ENCODE measurements at places on chromosomes 1 and 21. TPM values are rescaled to one million over a fixed set of nuclear protein-coding genes. Genes with fewer than 3 reads are reported as not detected.
A peak's percentile ranks its signal among the peaks of the same experiment; 100 is the strongest.

- peaks cover 3% of the 10 kb centered on the region for H3K4me1 ChIP-seq
- H3K36me3 ChIP-seq = no peaks in the 10 kb centered on the region
- no peak for DNase-seq
- H3K27ac ChIP-seq = no peak overlapping the region
- no peaks in the 10 kb centered on the region for H3K27me3 ChIP-seq
These were observed 538.1 kb upstream of the ZRANB2 start for GRCh38 chr1:71618766-71619530.

Gene SPRR5
- total RNA-seq = not detected

- no peaks in the 10 kb centered on the region for H3K36me3 ChIP-seq
- no peak overlapping the region for H3K4me3 ChIP-seq
- no peaks in the 10 kb centered on the region for H3K27me3 ChIP-seq
These were observed 513 bp downstream of the MGST3 start for GRCh38 chr1:165631342-165632151.

- peaks cover 46% of the 10 kb centered on the region for H3K4me1 ChIP-seq
- H3K27me3 ChIP-seq = no peaks in the 10 kb centered on the region
- peak overlapping the region; percentile 93 for H3K4me3 ChIP-seq
These were observed 338 bp upstream of the TOR1AIP1 start for GRCh38 chr1:179881642-179882252.

Gene PCAT6
- 4.5 TPM for total RNA-seq

Gene LRRC3
- 3.3 TPM for total RNA-seq

Measured in chondrocyte (in vitro differentiated cells).